ENCODE measurements at places on chromosomes 12 and 14.

DNA sequence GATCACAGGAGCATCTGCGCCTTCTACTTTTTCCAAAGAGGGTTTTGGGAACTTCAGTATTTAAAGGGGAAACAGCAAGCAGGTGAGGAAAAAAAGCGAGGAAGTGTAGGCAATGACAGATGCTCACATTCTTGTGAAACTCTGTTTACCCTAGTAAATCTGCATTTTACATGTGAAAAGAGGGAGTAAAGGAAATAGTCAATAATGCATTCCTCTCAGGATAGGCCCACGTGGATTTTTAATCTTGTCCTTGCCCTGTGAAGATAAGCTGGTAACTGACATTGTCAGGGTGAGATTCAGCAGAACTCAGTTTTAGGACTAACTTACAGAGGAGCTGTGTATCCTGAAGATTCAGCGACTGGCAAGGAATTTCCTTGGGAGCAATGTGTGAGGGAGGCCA, 1119.2 kb upstream of the TMEM132C start:
- DNase-seq, result no peak

DNA sequence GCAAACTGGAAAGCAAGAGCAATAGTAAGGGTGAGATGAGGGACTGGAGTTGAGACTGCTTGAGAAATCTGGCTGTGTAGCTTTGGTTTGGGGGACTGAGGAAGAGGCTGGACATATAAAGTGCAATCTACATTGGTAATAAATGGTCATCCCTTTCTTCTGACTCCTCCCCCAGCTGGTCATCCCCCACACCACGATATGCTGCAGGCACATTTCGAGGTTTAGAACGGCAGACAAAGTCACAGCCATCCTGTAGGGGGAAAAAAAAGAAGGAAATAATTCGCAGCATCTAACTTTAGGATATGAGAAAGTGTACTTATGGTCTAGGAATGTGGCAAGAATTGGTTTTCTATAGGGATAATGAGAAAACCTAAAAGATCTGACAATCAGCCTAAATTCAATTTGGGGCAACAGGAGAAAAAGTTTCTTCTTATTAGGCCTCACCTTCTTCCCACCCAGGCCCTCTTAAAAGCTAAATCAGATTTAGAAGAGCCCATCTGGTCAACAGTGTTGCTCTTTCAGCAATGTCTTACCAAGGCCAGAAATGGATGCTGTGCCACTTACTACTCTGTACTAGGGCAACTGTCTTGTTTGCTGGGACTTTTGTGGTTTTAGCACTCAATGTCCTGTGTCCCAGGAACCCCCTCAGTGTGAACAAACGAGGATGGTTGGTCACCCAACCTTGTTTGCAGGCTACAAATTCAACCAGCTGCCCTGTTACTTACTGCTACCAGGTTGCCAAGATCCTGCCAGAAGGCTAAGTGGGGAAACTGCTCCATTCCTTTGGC, 7.6 kb downstream of the M6PR start:
- no peak for DNase-seq

- DNase-seq, result no peak
Measured at GRCh38 chr14:99420711-99421110, 59.9 kb downstream of the SETD3 start.

DNA sequence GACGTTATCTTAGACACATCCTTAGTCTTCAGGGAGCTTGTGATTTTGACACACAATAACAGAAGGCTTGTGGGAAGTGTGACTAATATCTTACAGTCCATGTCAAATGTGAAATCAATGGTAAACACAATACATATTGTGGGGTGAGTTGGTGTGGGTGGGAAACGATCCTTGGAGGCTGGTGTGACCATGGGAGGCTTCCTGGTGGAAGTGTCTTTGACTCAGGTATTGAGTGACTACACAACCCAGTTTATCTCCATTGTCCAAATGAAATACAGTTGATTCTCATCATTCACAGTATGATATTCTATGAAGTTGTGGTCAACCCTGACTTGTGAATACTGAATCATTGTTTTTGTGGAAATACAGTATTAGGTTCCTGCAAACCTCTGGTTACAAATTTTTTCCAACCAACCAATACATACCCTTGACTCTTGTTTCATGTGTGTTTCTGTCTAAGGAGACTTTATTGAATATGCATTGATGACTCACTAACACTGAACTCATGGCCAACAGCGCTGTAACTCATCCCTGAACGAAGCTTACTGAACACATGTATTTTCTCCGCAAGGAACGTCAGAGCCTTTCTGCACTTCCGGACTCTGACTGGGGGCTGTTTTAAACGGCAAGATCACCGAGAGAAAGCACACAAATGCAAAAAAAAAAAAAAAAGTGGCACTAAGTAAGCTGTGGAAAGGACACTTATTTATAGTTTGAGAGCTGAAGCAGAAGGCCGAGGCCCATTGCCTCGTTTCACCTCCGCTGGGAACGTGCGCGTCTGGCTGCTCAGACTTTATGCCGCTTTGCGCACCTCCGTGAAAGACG, 59.0 kb downstream of the CLMN start:
- no peak for DNase-seq
